Naive B cell (primary cell): ENCODE measurements at places on chromosomes 2 and 18.

- DNase-seq = no peak
Observed at GRCh38 chr18:11676867-11677266, 12.2 kb upstream of the GNAL start.

GRCh38 chr2:195633974-195634373, 23.1 kb upstream of the SLC39A10 start:
- no peak for DNase-seq

DNA sequence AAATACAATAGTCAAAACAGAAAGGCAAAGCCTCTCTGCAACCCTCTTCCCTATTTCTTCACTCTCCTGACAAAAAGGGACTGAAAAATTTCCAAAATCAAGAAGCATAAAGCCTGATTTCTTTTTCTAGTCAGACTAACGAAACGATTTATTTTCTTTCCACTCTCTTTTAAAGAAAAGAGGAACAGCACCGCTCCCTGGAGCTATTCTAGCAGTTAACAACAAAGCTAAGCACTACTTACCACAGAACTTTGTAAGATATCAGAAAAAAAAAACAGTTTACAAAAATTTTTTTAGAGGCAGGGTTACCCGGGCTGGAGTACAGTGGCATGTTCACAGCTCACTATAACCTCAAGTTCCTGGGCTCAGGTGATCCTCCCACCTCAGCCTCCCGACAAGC, 14.4 kb upstream of the FHL2 start:
- DNase-seq = no peak

DNA sequence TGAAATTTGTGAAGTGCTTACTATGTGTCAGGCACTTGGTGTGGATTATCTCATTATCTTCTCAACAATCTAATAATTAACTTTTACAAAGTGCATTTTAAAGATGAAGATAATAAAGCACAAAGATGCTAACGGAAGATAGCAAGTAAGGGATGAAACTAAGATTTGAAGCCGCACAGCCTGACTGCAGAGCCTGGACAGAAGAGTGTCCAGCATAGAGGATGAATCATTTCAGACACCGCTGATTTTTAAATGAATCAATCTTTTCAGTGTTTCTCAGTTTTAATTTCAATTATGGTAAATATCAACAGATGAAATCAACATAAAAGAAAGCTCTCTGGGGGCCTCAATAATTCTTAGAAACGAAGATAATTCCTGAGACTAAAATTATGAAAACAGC, 24.5 kb upstream of the STAM2 start:
- DNase-seq = no peak

DNA sequence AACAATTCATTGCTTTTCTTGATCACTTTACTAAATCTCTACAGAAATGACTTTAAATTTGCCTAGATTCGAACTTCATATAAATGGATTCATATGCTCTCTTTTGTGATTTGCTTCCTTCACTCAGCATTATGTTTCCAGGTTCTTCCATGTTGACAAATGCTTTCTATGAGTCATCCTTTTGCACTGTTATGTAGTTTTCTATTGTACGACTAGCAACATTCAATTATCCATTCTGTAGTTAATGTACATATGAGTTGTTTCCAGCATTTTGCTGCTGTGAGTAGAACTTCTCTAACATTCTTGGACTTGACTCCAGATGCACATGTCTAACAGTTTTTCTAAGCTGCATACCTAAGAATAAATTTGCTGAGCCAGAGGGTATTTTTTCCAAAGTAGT, 66.5 kb upstream of the NEUROD1 start:
- DNase-seq = no peak
